ENCODE measurements at places on chromosomes 2 and 18.

- DNase-seq: no peak
These were observed 78.4 kb upstream of the ZNF516 start for GRCh38 chr18:76573325-76574025.

DNA sequence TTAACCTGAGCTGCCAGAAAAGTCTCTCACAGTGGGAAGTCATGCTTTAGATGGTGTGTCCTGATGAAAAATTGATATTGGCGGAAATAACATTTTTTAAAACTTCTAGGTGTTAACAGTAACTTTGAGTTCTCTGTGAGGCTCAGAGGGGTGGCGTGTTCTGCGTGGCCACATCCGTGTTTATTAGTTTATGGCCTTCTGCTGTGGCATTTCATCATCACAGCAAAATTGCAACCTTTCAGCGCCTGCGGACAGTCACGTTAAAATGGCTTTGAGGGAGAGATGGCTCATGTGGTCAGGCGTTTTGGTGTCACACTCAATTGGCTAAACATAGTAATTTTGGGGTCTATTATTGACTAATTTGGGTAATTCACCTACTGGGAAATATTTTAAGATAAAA is 42.4 kb downstream of the KLHL29 start:
- no peak for DNase-seq

DNA sequence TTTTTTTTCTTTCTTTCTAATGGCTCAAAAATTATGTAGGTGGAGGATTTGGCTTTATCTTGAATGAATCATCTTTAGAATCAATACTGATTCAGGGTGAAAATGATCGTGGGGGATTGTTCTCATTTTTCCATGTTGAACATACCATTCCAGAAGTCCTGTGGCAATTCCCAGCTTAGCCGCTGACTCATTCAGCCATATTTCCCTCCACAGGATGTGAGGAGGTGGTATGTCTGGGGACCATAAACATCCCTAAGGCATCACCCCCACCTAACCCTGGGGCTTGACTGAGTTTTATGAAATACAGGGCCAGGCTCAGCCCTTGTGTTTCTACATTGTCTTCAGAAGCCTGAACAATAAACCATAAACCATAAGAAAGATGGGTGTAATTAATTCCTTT is 92.7 kb upstream of the FN1 start:
- no peak for DNase-seq

DNA sequence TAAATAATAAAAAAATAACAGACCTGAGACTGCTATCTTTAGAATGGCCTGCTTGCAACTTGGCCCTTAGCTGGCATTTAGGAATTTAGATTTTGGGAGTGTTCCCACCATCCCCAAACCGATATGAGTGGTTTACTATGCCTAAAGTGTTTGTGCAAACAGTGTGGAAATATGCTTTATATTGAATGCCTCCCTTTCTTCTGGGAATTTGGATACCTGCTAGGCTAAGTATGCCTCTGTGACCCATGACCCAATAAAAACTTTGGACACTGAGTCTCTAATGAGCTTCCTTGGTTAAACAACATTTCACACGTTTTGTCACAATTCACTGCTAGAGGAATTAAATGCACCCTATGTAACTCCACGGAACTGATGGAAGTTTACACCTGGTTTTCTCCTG is 73.2 kb downstream of the BMPR2 start:
- DNase-seq: no peak

DNA sequence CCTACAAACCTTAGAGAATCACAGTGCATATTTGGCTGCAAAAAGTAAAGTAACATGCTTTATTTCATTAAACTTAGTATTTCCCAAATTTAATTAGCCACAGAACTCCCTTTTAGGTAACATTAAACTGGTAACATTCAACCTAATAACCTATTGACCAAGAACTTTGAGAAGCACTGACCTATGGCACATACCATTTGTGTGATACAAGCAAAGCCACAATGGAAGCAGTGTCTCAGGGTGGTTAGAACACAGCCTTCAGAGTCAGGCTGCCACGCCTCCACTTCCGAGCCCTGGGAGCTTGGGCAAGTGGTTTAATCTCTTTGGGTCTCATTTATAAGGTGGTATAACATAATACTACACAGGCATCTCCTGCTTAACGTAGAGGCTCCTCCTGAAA is 301.4 kb downstream of the PDE11A start:
- no peak for DNase-seq

GRCh38 chr2:44330801-44331200 is 30.5 kb downstream of the PREPL start:
- no peak for DNase-seq

DNA sequence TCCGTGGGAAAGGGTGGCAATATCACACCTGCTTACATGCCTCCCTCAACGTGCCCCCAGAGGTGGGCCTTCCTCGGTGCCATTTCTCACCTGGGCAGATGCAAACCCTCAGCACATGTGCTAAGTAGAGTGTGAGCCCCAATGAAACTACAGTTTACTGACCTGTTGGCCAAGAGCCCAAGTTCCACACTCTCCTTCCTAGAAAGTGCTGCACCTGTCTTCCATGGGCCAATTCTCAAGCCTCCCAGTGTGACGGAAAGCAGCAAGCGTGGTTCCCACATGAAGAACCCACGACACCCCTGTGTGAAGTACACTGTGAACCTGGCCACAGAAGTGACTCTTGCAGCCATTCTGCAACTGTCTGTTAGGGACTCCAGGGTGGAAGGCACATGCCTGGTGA is 73.7 kb downstream of the UXS1 start:
- no peak for DNase-seq

GRCh38 chr2:85156619-85157018 is 23.4 kb downstream of the TCF7L1 start:
- DNase-seq: no peak

DNA sequence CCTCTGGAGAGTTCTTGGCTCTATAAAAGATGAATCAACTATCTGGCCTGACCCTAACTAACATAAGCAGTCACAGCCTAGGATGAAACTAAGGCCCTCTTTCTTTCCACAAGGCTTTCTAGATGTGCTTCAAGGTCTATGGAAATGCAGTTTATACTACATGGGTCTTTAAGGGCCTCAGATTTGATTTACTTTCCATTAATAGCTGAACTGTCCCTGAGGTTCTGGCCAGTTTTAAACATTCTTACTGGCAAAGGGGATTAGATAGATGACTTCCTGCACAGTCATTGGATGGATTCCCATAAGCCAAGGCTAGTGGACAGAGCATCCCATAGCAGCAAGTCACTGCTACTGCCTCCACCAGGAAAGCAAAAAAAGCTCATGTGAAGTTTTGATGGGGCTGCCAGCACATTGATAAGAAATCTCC is 38.1 kb upstream of the LCLAT1 start:
- no peak for DNase-seq

DNA sequence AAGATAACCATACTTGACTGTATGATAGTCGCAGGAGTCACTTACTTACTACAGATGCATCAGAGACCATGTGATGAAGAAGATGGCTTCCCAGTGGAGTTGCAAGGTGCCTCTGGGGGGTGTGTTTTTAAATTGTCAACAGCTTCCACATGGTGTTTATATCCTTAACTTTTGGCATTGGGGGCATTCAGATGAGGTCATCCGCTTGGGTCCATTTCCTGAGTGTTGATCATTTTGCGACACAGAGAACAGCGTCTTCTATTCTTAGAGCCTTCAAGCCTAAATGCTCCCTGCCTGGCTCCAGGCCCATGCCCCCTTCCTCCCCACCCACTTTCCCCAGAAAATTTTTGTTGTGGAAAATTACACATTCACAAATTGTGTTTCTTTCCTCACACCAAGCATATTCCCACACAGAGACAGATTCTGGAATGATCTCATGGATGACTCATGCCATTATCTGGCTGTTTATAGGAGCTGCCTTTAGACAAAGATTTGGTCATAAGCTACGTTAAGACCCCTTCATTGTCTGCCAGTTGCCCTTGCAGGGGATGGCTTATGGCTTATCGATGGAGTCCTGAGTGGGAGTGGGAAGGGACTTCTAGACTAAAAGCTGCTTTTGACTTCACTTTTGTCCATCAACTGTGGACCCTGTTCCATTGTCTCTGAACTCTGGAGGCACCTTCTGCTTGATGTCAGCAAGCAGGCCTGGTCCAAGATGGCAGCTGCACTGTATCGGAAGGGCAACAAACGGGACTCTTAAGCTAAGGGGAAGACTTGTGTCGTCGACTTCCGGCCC is 91.8 kb downstream of the CABLES1 start:
- DNase-seq: no peak

DNA sequence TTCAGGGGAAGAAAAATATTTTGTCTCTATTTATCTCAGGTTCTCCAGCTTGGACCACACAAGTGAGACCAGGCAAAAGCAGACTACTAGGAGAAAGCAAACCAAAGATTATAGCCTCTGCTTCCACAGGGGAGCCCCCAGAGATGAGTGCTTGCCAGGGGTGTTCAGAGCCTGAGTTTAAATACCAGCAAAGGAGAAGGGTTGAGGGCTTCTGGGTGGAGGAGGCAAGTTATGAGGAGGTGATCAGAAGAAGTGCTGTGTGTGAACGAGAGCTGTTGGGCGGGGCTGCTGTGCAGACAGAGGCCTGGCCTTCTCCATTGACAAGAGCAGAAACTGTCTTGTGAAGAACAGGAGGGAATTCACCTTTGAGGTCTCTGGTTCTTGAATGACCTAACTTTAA is 32.8 kb upstream of the PXDN start:
- DNase-seq: no peak

DNA sequence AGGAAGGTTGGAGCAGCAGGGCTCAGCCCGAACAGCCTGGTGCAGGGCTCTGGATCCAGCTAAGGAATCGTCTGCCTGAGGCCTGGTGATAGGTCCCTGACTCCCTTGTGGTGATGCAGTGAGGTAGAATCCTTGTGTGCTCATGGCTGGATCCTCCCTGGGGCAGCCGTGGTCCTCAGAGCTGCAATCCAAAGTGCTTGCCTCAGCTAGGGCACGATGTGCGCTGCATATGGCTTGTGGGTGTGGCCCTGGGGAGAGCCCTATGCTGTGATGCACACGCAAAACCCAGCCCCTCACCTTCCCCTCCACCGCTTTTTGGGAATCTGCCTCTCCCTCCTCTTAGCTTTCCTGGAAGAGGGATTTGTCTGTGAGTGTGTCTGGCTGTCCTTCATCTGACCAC is 142.2 kb downstream of the DYSF start:
- DNase-seq: no peak

- DNase-seq: no peak
These were observed 398.3 kb downstream of the ALK start for GRCh38 chr2:29522951-29523669.

GRCh38 chr2:100422320-100423055 is 5.0 kb upstream of the CHST10 start:
- DNase-seq: no peak

GRCh38 chr2:127381762-127382161 is 6.0 kb downstream of the MAP3K2 start:
- DNase-seq: peak; percentile 25

DNA sequence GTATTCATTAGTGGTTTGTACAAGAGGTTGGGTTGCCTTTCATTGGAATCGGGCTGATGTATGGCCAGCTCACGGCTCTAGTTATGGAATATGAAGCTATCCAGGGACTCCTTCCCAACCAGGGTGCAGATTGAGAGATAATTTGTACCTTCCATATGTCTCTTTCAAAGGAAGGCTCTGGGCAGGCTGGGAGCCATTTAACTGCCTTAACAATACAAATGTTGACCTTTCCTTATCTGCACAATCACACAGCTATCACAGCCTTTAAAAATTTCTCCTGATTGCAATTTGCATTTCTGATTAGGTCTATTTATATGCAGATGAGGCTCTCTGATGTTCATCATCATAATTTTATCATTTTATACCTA is 58.7 kb downstream of the MYO3B start:
- no peak for DNase-seq

Measured in stimulated activated CD4-positive, alpha-beta T cell treated with anti-CD3 and anti-CD28 coated beads, Interleukin-2, amount 100 ng/mL, for 4 hours (primary cell).